GM19239 (cell line): ENCODE measurements at places on chromosomes 4 and X.

DNA sequence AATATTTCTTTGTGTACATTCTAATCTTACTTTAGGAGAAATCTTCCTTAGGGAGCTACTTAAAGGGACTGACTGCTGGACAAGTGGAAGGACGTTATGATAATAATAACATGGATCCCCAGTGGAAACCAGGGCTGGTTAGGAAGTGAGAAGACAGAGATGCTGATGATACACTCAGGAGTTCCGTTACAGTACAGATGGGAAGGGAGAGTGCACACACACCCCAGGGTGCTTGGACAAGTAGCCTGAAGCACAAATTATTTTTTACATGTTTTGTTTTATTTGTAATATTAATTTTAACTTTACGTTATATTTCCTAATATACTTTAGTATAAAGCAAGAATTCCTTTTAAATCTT, 84.1 kb downstream of the BMPR1B start:
- DNase-seq, result no peak

GRCh38 chr4:140141210-140141835, 12.7 kb downstream of the MAML3 start:
- DNase-seq, result no peak

- no peak for DNase-seq
Observed at GRCh38 chrX:39639871-39640270, 457.9 kb downstream of the BCOR start.

DNA sequence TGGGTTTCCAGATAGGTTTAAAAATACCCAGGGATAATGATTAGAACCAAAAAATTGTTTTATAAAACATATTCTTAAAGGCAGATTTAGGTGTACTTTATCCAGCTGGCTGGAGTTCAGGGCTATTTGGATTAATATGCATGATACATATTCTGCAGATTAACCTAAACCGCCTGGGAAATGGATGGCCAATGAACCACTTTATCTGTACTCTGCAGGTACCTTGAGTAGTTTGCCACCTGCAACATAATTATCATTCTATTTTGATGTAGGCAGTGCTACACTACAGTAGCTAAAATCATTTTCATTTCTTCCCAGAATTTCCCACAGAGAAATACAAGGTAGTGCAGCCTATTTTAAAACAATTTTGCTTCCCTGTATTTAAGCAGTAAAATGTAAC, 683.2 kb upstream of the GNPDA2 start:
- no peak for DNase-seq

GRCh38 chr4:73034896-73035295, 34.6 kb downstream of the COX18 start:
- no peak for DNase-seq

DNA sequence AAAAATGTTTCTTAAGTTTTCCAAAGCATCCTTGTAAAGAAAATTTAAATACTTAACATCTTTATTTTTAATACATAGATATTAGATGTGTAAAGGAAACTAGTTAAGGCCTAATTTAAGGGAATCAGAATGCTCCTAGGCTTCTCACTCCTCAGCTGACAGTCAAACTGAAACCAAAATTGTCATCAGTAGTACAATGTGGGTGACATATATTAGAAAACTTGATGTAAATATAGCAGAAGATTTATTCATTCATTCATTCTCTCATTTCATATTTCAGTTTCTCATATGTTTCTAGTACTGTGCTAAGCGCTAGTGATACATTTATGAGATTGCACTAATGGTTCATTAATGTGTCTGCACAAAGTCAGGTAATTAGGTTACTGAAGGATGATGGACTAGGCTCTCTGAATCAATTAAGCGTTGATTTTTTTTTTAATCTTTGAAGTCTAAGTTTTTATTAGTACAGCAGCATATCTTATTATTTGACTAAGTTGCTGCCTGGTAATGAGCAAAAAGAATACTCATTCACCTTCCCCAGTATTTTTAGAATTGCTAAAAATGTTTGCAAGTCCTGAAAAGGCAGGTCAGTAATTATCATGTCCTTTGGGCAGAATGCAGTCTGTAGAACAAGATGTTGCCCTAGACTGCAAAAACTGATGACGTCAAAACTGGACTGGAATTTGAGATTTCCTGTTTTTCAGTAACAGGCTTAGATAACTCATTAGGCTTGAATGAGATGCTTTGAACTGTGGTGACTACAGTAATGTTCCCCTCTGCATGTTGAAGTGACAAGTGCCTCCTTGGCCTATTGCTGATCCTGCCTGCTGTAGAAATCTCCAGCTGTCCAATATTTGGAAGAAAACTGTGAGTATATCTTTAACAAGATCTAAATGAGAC, 128.7 kb downstream of the ARHGAP24 start:
- DNase-seq, result no peak

- no peak for DNase-seq
Observed at GRCh38 chrX:85922821-85923220, 124.5 kb downstream of the CHM start.

DNA sequence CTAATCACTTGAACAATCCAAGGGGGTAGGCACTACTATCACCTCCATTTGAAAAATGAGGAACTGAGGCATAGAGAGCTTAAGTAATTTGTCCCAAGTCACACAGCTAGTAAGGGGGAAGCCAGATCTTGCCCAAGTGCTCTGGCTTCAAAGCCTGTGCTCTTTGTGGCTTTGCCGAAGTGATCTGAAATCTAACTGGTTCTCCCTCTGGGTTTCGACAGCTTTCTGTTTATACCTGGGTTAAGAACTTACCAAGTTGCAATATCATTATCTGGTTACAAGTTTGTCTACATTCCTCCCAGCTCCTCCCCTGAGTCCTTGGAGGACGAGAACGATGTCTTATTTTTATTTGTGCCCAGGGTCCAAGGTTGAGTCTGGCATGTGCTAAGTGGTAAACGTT, 125.3 kb upstream of the RAI2 start:
- DNase-seq, result no peak

DNA sequence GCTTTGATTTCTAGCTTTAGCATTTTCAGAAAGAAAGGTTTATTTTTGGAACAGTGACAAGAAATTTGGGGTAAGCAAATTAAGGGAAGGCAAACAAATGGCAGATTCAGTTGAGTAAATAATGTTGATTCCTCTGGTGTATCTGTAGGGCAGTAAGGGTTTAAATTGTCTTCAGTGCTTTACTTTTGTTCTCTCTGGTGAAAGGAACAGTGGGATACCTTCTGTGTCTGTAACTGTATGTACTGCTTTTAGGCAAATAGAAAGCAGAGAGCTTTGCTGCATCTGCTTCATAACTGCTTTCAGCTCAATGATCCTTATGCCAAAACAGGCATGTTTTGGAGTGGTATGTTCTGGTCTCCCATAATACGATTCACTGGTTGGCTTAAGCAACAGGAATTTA, 932.1 kb upstream of the SLIT2 start:
- no peak for DNase-seq

DNA sequence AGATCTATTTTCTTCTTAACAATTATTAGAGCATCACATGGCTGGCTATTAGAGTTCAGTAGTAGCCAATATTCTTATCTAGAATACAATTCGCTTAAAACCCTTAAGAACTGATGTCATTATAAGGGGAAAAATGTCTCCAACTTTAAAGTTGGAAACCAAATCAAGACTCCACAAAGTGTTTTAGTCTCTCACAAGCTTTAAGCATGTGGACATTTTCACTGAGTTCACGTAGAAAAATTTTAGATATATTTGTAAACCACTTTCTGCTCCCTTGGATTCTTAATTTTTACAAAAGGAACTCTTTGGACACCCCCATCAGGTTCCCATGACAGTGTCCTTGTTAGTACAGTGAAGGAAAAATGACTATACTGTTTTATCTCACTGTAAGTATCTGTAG, 123.9 kb upstream of the NAP1L5 start:
- no peak for DNase-seq

DNA sequence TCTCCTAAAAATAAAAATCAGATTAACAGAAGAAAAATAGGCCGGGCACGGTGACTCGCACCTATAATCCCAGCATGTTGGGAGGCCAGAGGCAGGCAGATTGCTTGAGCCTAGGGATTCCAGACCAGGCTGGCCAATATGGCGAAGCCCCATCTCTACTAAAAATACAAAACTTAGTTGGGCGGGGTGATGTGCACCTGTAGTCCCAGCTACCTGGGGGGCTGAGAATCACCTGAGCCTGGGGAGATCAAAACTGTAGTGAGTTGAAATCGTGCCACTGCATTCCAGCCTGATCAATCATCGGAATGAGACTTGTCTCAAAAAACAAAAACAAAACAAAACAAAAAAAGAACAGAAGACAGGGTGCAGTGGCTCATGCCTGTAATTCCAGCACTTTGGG, 32.8 kb upstream of the NOCT start:
- no peak for DNase-seq

DNA sequence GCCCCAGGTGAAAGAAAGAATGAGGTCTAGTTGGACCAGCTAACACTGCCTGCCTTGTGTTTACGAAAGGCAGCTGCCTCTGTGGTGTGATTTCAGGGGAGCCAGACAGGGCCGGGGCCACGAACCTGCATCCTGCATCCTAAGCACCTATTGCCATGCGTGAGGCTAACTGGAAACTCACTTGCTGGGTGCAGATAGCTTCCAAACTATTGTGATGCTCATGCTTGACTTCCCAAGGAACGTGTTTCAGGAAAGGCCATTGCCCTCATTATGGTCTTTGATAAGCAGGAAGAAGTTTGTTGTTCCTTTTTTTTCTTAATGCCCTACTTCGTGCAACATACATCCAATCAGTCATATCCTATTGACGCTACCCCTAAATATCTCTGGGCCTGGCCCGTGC, 2.3 kb upstream of the IRF2 start:
- no peak for DNase-seq
